ENCODE measurements at places on chromosomes 4 and X.

- DNase-seq = no peak
These were observed 70.1 kb upstream of the LSM6 start for GRCh38 chr4:146105464-146105863.

- no peak for DNase-seq
These were observed 4.0 kb downstream of the PCYT1B start for GRCh38 chrX:24643116-24643515.

DNA sequence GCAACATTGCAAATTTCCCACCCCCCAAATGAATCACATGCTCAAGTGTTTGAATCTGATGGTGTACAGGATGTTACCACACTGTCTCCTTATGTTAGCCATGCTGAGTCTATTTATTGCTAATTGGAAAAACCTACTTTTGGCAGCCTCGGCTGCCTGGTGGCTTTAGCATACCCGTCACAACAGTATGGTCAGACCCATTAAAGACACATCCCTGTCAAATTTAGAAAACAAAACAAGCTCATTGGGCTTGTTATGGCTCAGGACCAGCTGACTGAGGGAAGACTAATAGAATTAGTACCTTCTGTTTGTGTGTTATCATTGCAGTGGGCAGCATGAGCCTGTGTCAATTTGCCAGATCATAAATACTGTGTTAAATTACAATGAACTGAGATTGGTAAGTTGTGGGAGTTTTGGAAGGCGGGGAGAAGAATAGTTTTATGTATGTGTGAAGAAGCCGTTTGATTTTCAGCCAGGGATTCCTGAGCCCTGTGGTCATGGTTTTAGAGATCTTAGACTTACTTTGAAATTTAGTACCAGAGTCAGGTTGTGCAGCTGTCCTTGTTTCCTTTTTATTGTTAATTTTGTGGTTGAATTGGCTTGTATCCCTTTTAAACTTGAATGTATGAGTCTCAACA lies 66.8 kb downstream of the POLA1 start:
- DNase-seq = no peak

DNA sequence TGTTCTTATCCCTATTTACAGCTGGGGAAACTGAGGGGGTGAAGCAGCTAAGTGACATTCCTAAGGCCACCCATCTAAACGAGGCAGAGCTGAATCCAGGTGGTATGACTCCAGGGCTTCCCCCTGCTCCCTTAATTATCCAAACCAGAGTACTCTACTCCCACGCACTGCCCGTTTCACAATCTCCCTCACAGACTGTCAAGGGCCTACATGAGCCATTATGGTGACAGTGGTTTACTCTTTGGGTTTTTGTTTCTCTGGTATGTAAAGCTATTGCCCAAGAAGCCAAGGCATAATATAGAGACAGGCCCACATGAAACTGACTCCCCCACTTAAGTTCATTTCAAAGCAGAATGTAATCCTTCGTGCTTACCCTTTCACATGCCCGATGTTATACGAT lies 95.1 kb downstream of the NHS start:
- DNase-seq = no peak

DNA sequence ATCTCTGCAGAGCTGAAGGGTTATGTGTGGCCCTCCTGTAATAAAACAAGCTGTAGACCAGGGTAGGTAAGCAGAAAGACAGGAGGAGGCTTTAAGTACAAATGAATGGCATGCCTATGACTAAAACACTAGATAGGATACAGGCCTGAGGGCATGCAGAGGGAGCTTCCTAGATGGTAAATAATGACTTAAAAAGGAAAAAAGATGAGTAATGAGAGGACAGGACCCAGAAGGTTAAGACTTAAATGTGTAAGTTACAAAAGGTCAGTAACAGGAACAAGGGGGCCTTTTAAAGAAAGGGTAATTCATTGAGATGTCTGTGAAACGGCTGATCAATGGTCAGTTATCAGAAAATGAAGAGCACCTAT lies 194.8 kb downstream of the SOWAHB start:
- DNase-seq = no peak

GRCh38 chr4:105171912-105172311 lies 25.2 kb downstream of the TET2 start:
- no peak for DNase-seq

- DNase-seq = no peak
These were observed 10.2 kb upstream of the TMEM185A start for GRCh38 chrX:149641835-149642234.

DNA sequence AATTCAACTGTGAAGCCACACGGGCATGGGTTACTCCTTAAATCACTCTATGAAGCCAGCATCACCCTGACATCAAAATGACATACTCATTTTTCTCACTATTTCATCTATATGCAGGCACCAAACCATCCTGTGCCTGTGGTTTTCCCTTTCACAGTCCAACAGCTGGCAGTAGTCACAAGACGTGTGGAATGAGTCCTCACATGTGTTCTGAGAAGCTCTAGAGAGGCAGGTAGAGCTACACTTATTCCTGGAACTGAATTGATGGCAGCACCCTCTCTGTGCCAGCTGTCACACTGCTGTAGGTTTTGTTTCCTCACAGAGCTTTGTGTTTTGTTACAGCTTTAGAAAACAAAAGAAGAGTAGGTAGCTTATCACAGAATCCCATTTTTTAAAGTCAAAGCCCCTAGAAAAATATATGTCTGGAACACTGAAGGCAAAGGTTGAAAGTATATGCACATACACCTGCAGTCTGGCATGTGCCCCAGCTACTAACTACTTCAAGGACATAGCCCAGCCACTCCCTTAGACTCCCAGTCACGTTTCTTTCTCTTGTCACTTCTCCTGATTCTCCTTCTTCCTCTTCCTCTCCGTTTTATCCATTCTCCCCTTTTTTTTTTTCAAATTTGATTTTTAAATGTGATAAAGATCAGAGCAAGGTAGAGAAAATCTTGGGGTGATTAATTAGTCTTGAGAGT lies 107.1 kb downstream of the ANXA10 start:
- DNase-seq = no peak

DNA sequence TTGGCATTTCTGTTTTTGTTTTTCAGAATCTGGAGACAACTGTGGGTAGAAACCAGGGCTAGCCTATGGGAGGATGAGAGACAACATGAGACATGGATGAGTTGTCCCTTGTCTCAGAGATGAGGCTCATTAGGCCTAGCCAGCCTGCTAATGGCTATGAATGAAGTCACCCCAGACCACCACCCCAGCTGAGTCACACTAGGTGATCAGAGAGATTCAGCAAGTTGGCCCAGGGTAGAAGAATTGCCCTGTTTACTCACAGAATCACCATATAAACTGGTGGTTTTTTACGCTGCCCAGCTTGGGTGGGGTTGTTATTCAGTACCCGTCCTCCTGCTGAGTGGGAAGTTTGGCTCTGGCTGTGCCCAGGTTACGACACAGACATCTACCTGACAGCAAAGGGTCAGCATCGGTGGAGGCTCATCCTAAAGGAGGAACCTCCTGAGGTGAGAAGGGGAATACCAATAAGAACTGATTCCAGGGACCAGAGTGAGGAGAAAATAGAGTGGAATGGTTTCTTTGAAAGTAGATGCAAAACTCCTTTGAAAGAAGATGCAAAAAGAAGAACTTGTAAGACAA lies 17.2 kb upstream of the ARSJ start:
- DNase-seq = no peak

GRCh38 chr4:127141856-127142255 lies 490.9 kb upstream of the INTU start:
- no peak for DNase-seq

DNA sequence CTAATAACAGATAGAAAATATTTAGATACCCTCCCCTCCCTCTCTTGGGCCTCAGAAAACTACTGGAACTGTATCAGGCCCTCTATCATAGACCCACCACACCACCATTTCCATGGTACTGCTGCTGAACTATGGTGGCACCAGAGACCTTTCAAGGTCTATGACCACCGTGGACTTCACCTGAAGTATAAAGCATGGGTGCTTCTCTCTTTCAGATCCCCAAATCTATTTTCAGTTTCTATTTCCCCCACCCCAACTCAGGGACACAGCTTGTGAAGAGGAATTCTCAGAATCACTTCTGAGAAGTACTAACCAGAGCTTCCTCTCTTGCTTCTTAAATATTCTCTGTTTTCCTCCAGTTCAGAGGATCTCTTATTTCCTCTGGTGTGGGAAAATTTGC lies 840.8 kb upstream of the HTR2C start:
- DNase-seq = no peak

- DNase-seq = no peak
These were observed 3.2 kb downstream of the CXCL6 start for GRCh38 chr4:73839715-73840114.

DNA sequence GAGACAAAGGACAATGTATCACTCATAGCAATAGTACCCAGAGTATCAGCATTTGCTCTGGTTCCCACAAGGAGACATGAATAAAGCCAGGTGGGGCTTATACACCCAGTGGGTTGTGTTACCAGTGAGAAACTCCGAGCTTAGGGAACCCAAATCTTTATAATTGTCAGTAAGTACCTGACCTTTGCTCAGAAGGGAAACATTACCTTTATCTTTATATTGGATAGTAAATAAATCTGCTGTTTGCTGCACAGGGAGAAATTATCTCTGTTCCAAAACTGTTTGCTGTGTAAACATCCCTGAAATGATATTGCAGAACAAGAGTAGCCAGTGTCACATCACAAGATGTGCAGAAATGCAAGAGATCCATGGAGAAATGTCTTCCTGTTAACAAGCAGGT lies 12.1 kb upstream of the SLAIN2 start:
- DNase-seq = no peak

GRCh38 chr4:110900213-110900769 lies 277.4 kb upstream of the PITX2 start:
- no peak for DNase-seq

GRCh38 chr4:142473218-142473959 lies 372.7 kb downstream of the INPP4B start:
- no peak for DNase-seq

- DNase-seq = no peak
These were observed 85.9 kb downstream of the REPS2 start for GRCh38 chrX:17032351-17032750.

DNA sequence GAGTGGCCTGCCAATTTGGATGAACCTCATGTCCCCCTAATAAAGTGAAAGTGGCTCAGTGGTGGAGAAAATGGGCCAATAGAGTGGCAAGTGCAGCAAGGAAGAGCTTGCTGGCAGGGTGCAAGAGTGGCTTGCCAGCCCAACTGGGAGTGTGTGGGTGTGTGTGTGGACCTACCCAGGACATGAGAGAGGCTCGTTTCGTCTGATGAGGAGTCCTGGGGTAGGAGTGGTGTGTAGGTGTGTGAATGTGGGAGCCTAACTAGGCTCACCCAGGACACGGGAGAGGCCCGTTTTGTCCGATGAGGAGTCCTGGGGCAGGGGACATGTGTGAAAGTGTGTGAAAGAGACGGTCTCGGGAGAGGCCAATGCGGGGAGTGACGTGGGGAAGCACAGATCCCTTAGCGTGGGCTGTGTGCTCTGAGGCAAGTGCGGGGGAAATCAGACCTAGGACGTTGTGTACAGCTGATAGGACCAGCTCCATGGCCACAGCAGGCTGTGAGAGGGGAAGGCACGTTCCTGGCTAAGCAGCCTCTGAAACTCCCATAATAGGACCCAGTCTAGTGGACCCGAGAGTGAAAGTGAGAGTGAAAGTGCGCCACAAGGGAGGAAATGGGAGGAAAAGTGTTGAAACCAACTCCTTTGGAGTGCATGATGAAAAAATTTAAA lies 5.3 kb downstream of the GAGE10 start:
- no peak for DNase-seq

- DNase-seq = no peak
These were observed 160.4 kb upstream of the MAMLD1 start for GRCh38 chrX:150202641-150203247.

DNA sequence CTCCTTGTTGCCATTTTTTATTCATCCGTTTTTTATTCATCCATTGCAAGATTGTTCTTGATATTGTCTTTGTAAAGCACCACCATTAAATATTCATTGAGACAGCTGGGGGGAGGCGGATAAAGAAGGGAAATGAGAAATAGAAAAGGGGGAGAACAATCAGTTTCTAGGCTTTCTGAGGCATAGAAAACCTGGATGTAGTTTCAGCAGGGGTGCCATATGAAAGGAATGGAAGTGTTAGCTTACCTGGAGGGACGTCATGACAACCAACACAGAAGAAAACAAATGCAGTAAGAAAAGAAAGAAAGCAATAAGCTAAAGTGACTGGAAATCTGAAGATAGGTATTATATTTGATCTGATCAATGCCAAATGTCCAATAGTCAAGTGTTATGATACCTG lies 276.1 kb downstream of the GASK1B start:
- DNase-seq = no peak

- no peak for DNase-seq
These were observed 10.4 kb downstream of the CSTF2 start for GRCh38 chrX:100830547-100830946.

GRCh38 chrX:15158350-15158735 lies 111.5 kb downstream of the ASB9 start:
- DNase-seq = no peak

- DNase-seq = no peak
These were observed 48.8 kb upstream of the PITX2 start for GRCh38 chr4:110671679-110672078.

GRCh38 chrX:134782796-134783195 lies 124.5 kb upstream of the PLAC1 start:
- DNase-seq = no peak

DNA sequence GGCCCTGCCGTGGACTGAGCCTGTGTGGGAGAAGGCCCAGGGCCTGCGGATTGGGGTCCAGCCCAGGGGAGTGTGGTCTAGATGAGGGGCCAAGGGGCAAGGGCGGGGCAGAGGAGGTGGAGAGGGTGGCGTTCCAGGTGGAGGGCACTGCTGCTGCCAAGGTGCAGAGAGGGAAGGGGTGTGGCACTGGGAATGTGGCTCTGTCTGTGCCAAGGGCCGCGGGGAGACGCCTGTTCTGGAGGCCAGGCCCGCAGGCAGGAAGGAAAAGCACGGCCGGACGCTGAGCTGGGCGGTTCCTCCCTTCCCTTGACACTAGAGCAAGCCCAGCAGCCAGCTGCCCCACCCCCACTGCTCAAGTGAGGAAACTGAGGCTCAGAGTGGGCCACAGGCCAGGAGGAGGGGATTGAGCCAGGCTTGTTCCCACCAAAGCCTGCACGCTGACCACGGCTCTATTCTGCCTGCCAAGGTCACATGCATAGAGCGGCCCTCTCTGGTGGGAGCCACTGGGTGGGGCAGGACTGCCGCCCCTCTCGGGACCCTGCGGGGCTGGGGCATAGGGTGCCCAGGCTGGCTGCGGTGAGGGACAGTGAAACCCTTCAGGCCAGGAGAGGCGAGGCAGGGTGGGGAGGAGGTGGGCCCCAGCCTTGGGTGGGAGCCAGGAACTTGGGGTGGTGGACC lies 13.0 kb downstream of the SH3BP2 start:
- no peak for DNase-seq

- DNase-seq = no peak
These were observed 64.5 kb downstream of the TENM3 start for GRCh38 chr4:182307746-182308145.

DNA sequence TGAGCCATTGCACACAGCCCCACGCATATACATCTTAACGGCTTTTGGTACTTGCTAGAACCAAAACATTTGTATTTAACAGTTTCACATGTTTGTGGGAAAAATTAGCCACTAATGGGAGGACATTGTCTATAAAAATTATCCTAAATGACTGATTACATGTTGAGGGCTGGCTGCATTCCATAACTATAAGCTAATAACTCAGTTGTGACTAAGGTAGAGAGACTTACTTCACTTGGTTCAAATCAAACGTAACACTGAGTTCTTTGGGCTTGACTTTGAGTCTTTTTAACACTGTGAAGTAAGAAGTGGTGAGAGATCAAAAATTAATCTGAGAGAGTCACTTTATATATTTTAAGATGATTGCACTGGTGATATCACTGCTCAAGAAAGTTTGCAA lies 47.9 kb upstream of the PGRMC2 start:
- no peak for DNase-seq
